Central memory CD4-positive, alpha-beta T cell (primary cell): ENCODE measurements at places on chromosomes 6 and 20.

DNA sequence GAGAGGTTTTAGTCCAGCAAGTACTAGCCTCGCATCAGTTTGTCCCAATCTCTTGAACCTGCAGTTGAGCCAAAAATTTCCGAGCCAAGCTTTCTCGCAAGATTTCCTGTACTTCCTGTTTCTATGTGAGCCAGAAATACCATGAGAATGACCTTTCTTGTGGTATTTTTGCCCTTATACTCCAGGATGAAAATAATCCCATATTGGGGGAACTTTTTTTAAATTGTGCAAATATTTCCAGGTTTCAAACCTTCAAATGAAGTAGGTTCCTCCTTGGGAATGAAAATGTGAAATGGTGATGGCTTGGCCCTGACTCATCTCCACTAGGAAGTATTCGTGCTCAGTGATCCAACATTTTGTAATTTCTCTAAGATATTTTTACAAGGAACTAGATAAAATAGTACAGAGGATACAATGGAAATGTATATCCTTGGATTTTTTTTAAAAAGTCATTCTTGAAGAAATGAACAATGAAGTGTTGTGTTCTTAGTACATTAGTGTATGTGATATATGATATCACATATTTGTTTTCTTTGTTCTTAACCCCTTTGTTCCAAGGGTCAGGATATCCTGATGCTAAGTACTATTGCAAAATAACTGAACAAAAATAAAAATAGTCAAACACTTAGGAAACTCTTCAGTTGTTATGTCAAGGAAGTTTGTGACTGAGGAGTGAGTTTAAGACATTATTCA lies 184.0 kb downstream of the PDE7B start:
- DNase-seq, result no peak

DNA sequence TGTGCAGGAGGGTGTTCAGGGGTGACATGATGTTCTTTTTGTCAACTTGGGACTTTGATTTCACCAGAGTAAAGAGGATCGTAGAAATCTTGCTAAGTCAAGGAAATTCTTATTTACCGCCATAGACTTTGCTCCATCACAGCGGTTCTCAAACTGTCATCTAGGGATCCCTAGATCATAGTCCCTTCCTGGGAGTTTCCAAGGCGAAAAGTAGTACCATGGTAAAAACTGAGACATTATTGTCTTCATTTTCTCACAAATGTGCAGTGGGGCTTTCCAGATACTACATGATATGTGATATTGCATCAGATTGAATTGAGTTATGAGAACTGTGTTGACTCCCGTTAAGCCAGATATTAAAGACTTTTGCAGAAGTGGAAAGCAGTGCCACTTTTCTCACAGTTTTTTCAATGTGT lies 79.7 kb downstream of the JARID2 start:
- no peak for DNase-seq

GRCh38 chr6:63764318-63764916 lies 128.8 kb downstream of the PHF3 start:
- peak; percentile 32 for DNase-seq

DNA sequence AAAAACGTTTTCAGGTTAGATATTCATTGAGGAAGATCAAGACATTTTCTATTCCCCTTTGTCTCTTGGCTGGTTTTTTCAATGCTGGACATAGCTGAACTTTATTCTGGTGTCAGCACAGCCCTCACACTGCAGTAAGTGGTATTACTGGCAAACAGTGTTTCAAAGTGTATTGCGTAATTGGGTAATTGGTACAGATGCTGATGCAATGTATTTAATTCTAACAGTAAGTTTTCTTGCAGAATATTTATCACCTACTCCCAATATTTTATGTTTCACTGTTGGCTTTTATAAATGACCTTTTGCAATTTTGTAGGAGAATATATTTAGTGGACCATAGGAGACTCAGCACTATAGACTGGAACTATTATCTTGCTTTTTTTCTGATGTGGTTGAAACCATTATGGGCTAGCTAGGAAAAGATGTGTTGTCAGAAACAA lies 287.6 kb upstream of the SOX4 start:
- no peak for DNase-seq

- no peak for DNase-seq
Measured at GRCh38 chr6:43801495-43802181, 31.6 kb downstream of the VEGFA start.

DNA sequence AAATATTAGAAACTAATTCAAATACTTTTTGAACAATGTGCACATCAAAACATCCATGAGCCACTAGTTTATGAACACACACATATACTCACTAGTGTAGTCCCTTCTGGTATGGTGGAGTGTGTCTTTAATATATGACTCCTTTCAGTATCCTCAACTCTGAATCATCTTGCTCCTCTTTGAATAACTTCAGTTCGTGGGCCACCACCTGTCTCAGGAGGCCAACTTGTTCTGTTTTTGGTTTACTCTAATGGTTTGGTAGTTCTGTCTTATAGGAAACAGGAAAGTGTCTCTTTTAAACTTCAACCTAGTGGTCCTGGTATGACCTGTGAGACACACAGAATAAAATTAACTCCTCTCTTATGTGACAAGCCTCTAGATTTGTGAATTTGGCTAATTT lies 55.6 kb downstream of the ZNF292 start:
- DNase-seq, result no peak
